ENCODE measurements at places on chromosomes 13 and 19. TPM values are rescaled to one million over a fixed set of nuclear protein-coding genes. Genes with fewer than 3 reads are reported as not detected.

GRCh38 chr19:31269425-31270127, 79.7 kb downstream of the TSHZ3 start:
- DNase-seq, result peak; percentile 24

GRCh38 chr13:60210510-60211330, 47.0 kb upstream of the DIAPH3 start:
- no peak for DNase-seq

DNA sequence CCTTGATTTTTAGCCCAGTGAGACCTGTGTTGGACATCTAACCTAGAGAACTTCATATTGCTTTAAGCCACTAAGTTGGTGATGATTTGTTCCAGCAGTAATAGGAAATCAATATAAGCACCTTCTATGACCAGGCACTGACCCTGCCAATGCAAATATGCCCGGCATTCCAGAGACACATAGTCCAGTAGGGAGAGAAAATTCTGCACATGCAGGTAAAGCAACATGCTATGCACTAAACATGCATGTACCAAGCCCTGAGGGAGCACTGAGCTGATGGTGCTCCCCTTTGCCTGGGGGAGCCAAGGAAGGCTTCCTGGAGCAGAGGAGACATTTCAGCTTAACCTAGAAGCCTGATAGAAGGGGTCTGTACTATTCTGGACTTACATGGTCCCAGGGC, 40.4 kb upstream of the C13orf42 start:
- no peak for DNase-seq

DNA sequence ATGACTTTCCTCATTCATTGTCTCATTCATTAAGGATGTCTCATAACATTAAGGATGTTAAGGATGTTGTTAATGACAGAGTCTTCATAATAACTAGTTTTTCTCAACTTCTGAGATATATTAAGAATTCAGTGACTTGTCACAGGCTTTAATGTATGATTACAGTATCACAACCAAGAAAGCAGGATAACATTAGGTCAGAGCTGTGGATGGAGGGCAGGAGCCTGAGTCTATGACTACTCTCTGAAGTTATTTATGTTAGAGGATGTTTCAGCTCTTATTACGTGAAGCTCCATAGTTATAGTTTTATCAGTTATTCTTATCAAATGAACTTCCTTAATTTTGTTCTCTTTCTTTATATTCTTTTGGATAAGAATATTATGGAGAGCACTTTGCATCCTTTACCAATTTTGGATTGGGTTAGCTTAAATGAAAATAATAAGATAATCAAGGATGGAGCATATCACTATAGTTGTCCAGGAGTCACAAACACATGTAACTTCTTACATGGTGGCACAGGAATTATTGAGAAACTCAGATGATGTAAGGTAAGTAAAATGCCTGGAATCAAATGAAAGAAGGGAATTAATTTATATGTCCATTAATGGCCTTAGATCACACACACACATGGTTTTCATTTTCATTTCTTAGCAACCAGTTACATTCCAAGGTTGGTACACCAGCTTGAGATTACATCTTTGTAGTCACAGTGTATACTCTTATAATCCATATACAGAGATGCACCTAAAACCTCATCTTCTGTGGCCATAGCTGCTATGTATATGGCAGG, 57.0 kb downstream of the SLC10A2 start:
- DNase-seq, result no peak

DNA sequence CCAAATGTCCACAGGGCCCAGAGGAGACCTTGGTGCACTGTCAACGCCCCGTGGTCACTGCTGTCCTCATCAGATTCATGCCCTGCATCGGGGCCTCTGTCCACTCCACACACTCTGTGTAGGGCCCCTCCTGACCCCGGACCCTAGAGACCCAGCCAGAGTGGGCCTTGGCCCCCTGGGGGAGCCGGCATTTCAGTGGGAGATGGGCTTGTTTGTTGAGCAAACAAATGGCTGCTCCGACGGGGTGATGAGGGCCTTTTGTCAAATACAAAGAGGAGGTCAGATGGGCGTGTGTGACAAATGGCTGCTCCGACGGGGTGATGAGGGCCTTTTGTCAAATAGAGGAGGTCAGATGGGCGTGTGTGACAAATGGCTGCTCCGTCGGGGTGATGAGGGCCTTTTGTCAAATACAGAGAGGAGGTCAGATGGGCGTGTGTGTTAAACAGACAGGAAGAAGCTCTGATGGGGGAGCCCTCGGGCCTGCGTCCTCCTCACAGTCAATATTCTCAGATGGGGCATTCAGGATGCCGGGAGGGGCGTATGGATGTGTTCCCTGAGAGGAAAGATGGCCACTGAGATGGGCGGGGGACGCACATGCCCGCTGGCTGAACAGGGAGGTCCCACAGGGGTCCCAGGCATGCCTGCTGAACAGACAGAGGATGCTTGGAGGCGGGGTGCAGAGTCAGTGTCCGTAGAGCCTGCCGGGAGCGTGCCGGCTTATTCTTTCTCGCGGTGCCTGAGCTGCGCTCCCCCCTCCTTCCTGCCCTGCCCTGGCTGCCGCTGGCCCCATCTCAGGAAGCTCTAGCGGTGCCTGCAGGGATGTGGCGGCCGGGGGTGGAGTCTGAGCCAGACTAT, 36.3 kb downstream of the SMIM24 start:
- DNase-seq, result peak; percentile 90

GRCh38 chr19:58001895-58002369, 688 bp downstream of the ZNF606 start:
- no peak for DNase-seq

GRCh38 chr13:112186091-112186490, 119.1 kb downstream of the SOX1 start:
- no peak for DNase-seq

- no peak for DNase-seq
These were observed 746.9 kb upstream of the PCDH9 start for GRCh38 chr13:67977066-67977465.

DNA sequence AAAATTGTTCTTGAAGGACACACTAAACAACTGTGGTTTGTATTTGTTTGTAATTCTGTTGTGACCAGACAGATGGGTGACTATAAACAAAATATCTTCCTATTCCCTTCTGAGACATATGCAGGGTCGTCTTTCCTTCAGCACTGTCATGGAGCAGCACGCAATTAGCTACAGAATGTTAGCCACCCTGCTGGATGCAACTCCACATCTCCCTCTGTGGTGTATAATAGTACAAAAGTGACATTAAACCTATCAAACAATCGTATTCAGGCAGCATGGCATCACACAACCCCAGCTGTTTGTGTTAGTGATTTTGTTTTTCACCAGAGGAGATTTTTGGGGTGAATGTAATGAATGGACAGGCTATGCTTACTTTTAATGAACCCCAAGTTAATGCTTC, 146.2 kb downstream of the GPC6 start:
- DNase-seq, result no peak

- no peak for DNase-seq
These were observed 2.4 kb downstream of the MBOAT7 start for GRCh38 chr19:54186934-54187381.

DNA sequence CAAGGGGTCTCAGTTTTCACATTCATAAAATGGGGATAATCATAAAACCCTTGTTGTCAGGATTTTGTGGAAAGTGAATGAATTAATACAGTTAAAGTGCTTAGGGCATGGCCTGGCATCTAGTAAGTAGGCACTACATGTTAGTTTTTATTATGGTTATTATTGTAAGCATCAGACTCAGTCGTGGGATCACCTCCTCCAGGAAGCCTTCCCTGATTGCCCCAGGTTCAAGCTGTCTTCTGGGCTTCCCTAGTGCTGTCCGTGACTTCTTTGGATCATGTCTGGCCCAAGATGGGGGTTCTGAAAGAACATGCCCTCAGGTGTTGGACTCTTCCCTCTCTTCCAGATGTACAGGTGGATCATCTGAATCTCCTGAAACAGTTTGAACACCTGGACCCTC, 10.7 kb downstream of the NUCB1 start:
- no peak for DNase-seq

GRCh38 chr13:20230913-20231838, 943 bp downstream of the GJB6 start:
- no peak for DNase-seq

DNA sequence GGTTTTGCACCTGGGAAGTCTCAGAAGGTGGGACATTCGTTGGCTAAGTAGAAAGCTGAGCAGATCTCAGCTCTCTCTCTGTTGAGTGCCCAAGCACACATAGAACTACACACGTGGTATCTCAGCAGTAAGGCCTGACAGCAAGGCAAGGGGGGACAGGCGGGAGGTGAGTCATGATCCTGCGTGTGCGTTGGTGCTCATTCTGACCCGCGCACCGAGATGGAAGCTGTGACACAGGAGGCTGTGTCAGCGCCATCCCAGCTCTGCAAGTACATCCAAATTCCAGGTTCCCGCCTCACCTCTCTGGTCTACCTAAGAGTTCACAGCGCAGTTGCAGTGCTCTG, 135.7 kb downstream of the USP12 start:
- no peak for DNase-seq

GRCh38 chr13:92362717-92363116, 863.9 kb upstream of the GPC6 start:
- no peak for DNase-seq

DNA sequence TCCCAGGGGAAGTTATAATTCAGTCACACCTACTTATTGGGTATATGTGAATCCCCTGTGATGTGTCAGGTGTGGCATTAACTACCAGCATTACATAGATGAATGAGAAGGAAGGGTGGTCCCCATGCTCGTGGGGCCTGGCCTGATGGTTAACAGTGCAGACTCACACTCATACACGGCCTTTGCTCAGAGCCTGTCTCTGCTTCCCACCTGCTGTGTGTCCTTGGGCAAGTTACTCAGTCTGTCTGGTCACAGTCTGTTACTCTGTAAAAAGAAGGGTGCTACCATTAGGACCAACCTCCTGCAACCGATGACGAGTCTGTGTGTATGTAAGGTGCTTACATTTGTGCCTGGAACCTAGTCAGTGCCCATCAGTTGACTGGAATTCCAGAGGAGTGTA, 23.8 kb downstream of the SAFB start:
- DNase-seq, result no peak

DNA sequence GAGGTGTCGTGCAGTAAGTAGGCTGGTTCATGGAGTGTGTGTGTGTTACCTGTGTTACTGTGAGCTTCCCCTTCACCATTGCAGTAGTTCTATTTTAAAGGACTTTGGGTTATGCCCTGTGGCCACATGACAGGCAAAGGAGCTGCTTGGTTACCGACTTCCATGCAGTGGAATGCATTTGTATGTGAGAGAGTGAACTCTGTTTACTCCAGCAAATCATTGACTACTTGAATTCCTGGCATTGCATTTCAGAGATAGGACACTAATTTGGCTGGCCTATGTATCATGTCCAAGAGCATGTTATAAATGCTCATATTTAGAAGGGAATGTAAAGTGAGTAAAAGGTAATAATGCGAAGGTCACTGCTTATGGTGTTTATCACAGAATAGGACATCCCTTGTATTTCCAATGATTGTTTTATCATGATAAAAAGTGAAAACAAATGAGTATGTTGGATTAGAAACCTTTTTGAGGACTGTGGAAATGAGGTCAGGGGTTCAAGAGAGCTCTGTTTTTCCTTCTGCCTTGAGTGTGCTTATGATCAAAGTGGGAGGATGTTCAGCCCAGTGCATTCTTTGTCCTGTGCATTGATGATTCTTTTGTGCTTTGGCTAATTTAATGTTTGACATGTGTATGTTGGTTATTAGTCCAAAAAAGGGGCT, 156.5 kb downstream of the LMO7 start:
- no peak for DNase-seq

DNA sequence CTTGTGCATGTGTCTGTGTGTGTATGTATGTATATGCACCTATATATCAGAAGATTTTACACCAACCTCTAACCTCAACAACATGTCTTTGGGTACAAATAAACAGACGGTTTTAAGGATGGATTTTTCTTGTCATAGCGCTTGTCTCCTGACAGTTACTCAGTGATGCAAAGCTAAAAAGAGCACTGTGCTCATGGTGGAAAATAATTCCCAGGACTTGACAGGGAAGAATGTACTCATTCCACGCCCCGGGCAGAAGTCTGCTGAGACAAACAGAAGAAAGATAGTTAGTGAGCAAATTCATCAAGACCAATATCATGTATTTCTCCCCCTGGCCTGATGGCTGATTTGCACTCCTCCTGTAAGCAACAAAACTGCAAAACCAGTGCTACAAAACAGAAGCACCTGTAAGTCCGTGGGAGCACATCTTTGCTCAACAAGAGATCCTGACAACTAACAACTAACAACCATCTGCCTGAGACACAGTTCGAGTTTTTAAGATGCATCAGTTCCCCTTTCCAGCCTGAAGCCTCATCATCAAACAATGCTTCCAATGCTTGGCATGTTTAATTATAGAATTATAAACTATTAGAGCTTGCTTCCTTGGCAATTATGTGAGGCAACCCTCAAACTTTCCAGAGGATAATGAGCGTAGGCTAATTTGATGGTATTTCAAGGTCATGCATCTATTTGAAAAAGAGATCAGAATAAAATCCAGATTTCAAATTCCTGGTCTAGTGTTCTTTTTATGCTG, 812.7 kb upstream of the MIR17HG start:
- DNase-seq, result no peak

DNA sequence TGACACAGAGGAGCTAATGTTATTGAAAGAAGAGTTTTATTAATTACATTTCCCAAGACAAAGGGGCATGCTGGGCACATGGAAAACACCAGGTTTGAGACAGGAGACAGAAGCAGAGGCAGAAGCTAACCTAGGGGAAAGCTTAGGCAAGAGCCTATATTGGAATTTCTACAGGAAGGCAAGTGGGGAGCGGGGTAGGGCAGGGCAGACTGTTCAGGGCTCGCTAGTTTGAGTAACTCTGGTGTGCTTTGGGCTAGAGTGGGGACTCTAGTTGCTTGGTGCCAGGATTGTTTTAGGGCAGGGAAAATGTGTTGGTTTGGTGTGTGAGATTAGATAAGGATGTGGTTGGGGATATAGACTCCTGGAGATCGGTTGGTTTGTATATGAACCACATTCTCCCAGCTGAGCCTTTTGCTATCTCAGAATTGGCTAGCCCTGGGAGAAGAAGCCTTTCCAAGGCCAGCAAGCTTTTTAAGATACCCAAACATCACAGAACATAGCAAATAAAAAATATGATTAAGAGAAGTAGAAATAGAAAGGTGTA, 8.4 kb upstream of the UFM1 start:
- DNase-seq, result no peak

CACNA1A gene
- total RNA-seq, result 1.3 TPM

ADAT3 gene
- 2.1 TPM for total RNA-seq

MYPOP gene
- total RNA-seq, result 10.3 TPM

NXNL1 gene
- total RNA-seq, result 0.59 TPM

YIF1B gene
- total RNA-seq, result 27.6 TPM

TMEM86B gene
- total RNA-seq, result 1.6 TPM

TMEM190 gene
- total RNA-seq, result not detected

ERICH6B gene
- total RNA-seq, result not detected
